ENCODE measurements at places on chromosomes 7 and 10.
A peak's percentile ranks its signal among the peaks of the same experiment; 100 is the strongest.

DNA sequence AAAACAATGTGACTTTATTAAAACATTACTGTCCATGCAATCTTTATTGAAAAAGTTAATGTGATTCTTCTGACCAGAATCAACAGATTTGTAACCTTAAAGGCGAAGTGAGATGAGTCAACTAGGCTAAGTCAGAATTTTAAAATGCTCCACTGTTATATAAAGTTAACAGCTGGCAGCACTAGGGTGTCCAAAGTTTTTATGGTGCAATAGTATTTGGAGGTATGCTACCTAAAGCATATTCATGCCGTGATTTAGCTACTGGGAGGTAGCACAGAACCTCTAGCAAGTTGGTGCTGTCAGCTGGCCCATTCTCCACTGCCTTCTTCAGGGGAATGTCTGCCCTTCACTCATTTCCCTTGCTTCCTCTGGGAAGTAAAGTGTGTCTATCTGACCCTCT lies 126.7 kb downstream of the RAPGEF5 start:
- DNase-seq, result no peak

- DNase-seq, result no peak
These were observed 20.6 kb upstream of the PWWP2B start for GRCh38 chr10:132376394-132376851.

DNA sequence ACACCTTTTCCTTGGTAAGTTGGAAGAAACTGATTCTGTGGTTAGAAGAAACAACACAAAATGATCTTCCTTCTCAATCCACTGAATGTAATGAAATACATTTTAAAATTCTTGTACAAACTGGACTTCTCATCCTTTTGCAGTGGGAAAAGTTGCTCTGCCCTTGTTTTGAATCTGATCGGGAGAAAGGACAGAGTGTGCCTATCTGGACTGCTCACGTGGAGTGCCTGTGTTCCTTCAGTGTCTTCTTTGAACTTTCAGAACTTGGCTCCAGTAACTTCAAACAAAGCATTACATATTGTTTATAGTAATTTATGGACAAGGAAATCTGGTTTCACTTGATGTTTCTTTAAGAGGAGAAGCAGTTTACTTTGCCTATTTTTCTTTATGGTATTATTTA lies 17.1 kb downstream of the SLC26A3 start:
- no peak for DNase-seq

GRCh38 chr10:78351809-78352208 lies 318.1 kb downstream of the RPS24 start:
- no peak for DNase-seq

GRCh38 chr7:18558910-18559309 lies 63.4 kb downstream of the HDAC9 start:
- no peak for DNase-seq

- no peak for DNase-seq
These were observed 57.4 kb downstream of the NUTM2E start for GRCh38 chr10:79883986-79884385.

- DNase-seq, result no peak
These were observed 8.4 kb downstream of the EIF4H start for GRCh38 chr7:74182453-74183090.

- no peak for DNase-seq
These were observed 270.1 kb downstream of the AGMO start for GRCh38 chr7:15291699-15292098.

GRCh38 chr7:106767498-106768323 lies 97.4 kb upstream of the PIK3CG start:
- DNase-seq, result no peak

GRCh38 chr10:82394122-82394521 lies 519.1 kb downstream of the NRG3 start:
- DNase-seq, result no peak

DNA sequence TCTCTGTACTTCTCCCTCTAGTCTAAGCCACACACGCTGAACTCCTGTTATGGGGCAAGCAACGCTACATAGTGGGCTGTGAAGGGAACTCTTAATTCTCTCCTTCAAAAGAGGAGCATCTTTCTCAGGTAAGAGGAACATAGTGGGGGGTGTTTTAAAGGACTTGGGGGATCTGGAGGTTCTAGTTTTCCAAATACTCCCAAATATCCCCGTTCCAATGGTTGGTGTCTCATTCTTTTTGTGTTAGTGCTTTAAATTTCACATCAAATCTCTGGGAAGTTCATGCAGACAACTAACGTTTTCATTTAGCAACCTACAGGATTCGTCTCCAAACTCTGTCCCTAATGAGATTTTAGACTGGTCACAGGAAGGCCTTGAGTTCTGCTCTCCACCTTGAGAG lies 12.4 kb upstream of the WDR86 start:
- DNase-seq, result no peak

- DNase-seq, result peak; percentile 13
These were observed at the start of gene DKK1 for GRCh38 chr10:52313933-52314821. DKK1 (plus strand) TSS chr10:52314281; CDS start chr10:52314435, 154 bp downstream.

GRCh38 chr10:103859161-103860086 lies 4.0 kb upstream of the SH3PXD2A start:
- peak; percentile 66 for DNase-seq

GRCh38 chr7:112162142-112162766 lies 43.9 kb downstream of the DOCK4 start:
- DNase-seq, result peak; percentile 33

GRCh38 chr7:19670806-19671205 lies 38.0 kb downstream of the POLR1F start:
- no peak for DNase-seq

DNA sequence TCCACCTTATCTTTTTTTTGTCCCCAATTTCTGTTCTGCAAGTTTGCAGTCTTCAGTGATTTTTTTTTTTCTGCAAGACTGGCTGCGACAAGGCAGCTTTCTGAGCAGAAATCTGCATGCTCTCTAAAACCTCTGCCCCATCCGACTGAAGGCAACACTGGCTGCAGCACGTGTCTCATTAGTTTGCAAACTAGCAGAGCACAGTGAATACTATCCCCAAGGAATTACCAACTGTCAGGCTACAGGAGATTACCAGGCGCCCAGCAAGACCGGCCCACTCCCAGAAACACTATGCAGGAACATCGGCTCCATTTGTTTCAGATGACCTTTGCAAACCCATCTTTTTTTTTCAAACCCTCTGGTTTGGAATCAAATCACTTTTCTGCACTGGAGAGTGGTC lies 538.8 kb downstream of the SORCS1 start:
- DNase-seq, result no peak
